ENCODE measurements at places on chromosomes 13 and 19.

- peak; percentile 88 for DNase-seq
Measured at GRCh38 chr13:98581971-98582702, 5.2 kb upstream of the STK24 start.

- peak; percentile 62 for DNase-seq
Measured at GRCh38 chr13:99506634-99507033, 5.4 kb downstream of the TM9SF2 start.

- DNase-seq: no peak
Measured at GRCh38 chr19:27971071-27971470, 1241.9 kb downstream of the UQCRFS1 start.

- DNase-seq: no peak
Measured at GRCh38 chr13:37666036-37666435, 67.5 kb upstream of the POSTN start.

- DNase-seq: no peak
Measured at GRCh38 chr13:42994878-42995277, 2.8 kb upstream of the EPSTI1 start.

- peak; percentile 92 for DNase-seq
Measured at GRCh38 chr19:38417544-38418506, 8.2 kb downstream of the RASGRP4 start.

Measured in inflammatory macrophage treated with lipopolysaccharide for 4 hours (primary cell).